Activated naive CD4-positive, alpha-beta T cell treated with anti-CD3 and anti-CD28 coated beads, Interleukin-2, amount 50 U/mL, for 72 hours (primary cell): ENCODE measurements at places on chromosomes 7 and 10.

GRCh38 chr7:146216396-146217041 lies 99.9 kb downstream of the CNTNAP2 start:
- no peak for DNase-seq

- DNase-seq = no peak
Observed at GRCh38 chr10:122237331-122237990, 33.6 kb upstream of the BTBD16 start.

GRCh38 chr7:45482451-45482850 lies 91.7 kb upstream of the ADCY1 start:
- DNase-seq = no peak

DNA sequence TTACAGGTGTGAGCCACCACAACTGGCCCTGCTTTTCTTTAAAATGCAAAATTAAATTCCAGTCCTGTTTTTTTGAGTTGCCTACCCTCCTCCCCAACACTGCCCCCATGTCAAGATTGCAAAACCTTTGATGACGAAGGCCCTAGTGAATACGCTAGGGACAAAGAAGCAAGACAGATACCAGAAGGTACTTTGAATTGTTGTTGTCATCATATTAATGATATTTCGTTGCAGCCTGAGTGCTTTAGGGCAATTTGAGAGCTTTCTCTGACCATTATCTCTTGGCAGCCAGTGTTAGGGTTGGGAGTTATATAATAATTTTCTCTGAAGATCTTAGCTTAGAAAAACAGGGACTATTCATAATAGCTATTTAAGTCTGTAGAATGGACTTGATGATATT lies 7.1 kb downstream of the CCSER2 start:
- no peak for DNase-seq

- no peak for DNase-seq
Observed at GRCh38 chr7:4653771-4654170, 28.3 kb upstream of the FOXK1 start.

DNA sequence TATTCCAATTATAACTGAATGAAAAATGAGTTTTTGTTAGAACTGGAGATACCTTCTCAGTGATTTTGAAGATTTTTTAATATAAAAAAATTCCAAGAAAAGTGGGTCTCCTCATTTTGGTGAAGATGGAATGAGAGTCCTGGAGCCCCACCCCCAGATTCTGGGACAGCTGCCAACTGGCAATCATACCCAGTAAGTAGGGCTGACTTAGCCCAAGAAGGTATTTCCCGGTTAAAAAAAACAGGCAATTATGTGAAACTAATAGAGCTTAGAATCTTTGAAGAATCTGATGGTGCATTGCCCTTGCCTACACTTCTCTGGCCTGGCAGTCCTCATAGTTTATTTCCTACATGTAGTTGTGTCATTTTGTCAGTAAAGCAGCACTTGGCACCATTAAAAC lies 52.8 kb upstream of the VWDE start:
- no peak for DNase-seq

- no peak for DNase-seq
Observed at GRCh38 chr7:134315679-134316538, 821 bp downstream of the SLC35B4 start.
